ENCODE measurements at places on chromosomes 4 and X.

DNA sequence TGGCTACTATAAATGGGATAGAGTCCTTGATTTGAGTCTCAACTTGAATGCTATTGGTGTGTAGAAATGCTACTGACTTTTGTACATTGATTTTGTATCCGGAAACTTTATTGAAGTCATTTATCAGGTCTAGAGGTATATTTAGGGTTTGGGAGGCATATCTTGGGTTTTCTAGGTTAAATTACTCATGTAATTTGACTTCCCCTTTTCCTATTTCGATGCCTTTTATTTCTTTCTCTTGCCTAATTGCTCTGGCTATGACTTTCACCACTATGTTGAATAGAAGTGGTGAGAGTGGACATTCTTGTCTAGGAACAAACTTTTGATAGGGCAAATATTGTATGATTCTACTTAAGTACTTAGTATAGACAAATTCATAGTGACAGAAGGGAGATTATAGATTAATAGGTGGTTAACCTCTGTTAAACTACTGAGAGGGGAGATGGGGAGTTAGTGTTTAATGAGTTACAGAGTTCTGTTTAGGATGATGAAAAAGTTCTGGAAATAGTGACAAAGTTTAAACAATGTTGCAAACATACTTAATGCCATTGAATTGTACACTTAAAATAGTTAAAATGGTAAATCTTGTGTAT lies 22.8 kb upstream of the HSPA4L start:
- no peak for DNase-seq

- no peak for DNase-seq
These were observed 165.3 kb upstream of the PPP1R2C start for GRCh38 chrX:42943051-42943974.

DNA sequence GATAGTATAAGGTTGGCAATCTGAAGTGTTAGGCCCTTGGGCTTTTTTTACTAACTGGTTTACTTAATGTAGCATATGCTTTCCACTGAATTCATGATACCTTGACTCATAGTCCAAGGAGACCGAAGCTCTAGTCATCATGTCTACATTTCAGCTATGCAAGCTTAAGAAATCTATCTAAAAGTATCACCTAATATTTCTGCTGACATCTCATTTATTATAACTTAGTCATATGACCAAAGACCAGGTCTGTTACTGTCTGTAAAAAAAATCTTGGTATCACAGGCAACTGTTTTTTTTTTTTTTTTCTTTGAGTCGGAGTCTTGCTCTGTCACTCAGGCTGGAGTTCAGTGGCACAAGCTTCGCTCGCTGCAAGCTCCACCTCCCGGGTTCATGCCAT lies 814.0 kb upstream of the NDST4 start:
- no peak for DNase-seq

- no peak for DNase-seq
These were observed 336.0 kb downstream of the PDHA2 start for GRCh38 chr4:96175871-96176270.

DNA sequence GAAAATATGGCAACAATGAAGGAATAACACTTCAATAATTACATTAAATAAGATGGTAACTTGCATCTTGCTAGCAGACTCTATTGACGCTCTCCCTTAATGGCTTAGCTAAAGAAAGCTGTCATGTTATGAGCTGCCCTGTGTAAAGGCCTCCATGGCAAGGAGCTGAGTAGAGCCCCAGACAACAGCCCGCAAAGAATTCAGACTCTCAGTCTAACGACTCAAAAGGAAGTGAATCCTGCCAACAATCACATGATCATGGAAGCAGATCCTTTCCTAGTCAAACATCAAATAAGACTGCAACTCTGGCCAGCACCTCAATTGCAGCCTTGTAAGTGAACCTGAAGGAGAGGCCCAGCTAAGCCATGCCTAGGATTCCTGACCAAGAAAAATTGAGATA lies 157.6 kb downstream of the MAB21L2 start:
- DNase-seq: no peak

DNA sequence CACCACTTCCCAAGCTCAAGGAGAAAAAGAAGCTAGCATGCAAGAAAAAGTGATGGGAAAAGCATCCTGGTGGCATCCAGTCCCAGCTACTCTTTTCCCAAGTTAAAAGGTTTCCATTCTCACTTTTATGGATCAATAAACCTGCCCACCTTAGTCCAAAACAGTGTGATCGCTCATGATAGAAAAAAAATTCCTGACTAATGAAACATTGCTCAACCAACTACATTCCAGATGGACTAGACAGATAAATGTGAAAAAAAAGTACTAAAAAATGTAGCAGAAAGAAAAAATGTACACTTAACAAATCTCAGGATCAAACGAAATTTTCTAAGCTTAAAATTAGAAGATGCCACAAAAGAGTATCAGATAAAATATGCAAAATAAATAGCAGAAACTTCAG lies 312.2 kb downstream of the TMA16 start:
- no peak for DNase-seq

DNA sequence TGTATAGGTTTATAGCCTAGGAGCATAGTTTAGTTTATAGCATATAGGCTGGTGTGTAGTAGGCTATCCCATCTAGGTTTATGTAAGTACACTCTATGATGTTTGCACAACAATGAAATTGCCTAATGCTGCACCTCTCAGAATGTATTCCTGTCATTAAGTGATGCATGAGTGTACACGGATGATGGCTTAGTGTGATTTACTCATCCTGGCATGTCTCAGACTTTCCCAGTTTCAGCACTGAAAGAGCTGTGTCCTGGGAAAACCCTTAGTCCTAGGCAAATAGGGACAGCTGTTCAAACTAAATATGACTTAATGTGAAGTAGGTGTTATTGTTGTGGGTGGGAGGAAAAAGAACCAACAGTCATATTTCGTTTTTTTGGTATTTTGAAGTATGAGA lies 264.9 kb upstream of the MAGEB18 start:
- no peak for DNase-seq

DNA sequence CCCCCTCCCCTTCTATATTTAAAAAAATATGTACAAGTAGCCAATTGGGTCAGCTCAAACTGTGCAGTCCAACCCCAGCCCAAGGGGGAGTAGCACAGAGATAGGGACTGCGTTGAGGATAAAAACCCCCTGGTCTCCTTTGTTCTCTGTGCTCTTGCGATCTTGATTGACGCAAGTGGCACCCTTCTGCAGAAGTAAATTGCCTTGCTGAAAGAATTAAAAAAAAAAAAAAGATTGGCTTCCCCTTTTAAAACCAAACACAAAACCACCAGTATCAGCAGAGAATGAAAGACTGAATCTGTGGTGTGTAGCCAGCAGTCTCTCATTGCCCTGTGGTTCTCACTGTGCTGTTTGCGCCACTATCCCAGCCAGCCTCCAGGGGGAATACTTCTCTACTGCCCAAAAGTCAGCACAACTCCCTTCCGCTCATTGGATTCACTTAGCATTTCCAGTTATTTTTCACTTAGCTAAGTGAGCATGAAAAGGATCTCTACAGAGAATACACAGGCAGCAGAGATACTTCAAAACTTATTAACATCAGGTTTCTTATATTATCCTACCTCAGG lies 29.7 kb downstream of the MANBA start:
- DNase-seq: no peak

DNA sequence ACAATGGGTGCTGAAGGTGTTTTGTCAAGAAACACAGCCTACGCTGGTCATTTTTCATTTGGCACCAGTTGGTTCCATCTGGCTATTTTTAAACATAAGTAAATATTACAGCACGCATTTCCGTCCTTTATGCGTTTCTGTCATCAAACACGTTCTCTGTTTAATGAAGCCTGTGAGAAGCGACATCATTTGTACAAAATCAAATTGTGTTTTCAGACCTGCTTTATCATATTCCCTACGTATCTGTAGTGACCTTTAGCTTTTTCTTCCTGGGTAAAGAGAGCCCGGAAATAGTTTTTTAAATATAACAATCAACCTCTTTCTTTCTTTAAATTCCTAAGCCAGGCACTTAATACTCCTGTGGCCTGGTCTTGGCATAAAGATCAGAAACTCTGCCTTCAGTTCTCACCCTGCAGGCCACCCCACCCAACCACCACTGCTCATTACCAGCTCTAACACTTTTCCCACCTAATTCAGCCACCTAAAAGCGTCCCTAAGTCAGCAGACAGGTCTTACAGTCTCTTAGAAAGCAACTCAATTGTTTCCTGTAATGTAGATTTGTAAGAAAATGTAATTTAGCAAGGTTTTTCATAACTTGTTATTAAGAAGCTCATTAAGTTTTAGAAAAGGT lies 30.4 kb downstream of the ACSL1 start:
- DNase-seq: no peak

GRCh38 chr4:38667085-38667893 lies 3.3 kb downstream of the KLF3 start:
- peak; percentile 89 for DNase-seq

DNA sequence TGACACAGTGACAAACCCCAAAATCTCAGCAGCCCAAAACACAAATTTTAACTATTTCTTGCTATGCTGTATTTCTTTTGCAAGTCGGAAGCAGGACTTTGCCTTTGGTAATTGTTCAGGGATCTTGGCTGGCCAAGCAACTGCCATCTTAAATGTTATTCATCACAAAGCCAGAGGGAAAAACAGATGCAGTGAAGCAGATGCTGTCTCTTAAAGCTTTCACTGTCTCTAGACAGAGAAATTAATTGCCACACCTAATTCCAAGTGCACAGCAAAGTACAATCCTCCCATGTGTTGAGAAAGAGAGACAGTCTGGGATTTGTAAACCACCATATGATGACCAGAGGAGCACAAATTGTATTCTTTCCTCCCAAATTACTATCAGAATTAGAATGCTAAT lies 30.0 kb upstream of the GALNT7 start:
- no peak for DNase-seq

DNA sequence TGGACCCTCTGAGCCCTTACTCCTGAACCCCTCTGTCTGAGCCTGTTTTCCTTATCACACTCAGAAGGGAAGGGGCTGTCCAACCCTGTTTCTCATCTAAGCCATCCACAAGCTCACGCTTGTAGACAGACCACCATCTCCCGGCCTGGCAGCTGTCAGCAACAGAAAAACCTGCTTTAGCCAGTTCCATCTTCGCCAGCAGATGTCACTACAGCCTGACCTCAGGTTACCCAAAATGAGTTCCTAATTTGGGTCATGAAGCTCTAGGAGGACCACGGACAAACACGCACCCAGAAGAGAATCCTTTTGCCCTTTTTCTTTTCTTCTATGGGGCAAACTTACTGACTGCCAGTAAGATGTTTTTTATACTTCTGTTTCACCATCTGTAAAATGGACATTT lies 445.4 kb downstream of the BCOR start:
- DNase-seq: peak; percentile 45

DNA sequence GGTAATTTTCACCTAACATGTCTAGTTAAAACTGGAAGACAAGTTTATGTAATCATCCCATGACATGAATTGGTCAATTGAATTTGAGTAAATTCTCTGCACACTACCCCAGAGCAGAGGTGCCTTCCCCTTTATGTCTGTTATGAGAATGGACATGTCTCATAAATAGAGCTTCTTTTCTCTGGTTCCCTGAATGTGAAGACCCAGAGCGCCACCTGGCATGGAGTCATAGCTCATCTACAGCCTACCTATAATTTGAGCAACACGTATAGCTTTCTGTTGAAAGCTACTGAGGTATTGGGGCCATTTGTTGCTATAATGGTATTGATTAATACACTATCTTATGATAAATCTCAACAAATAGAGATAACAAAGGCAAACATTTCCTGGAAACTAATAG lies 626.5 kb upstream of the GALNTL6 start:
- DNase-seq: no peak

DNA sequence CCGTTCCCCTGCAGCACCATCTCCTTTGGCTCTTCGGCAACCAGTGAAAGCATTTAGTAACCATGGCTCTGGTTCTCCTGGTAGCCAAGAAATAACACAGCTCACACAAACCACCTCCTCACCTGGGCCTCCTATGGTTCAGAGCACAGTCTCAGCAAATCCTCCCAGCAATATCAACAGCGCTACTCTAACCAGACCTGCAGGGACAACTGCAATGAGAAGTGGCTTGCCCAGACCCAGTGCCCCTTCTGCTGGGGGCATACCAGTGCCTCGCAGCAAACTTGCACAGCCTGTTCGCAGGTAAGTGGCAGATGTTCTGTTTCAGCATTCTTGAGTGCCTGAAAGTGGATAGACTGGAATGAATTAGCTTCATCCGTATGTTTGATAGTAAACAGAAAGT lies 63.0 kb upstream of the SLC10A4 start:
- DNase-seq: no peak

GRCh38 chr4:13246107-13246506 lies 238.0 kb downstream of the RAB28 start:
- DNase-seq: no peak

DNA sequence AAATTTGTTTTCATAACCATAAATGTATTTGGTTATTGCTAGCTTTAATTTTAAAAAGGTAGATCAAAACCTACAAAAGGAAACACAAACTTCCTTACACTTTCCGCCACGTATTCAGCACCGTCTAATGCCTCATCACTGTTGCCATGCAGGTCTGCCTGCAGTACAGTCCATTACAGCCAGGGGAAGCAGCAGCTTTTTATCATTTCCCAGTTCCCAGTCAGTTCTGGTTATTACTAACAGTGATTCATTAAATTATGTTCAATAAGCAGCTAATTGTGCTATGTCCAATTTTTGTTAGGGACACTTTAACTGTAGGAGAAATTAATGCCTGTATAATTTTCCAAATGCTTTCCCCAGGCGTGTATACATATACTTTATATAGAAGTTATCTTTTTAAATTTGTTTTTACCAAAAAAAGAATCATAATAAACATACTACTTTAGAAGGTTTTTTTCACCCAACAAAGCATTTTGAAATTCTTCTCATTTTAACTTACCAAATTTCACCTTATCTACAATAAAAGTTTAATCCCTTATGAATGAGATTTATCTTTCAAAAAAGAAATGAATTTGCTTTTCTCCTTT lies 93.3 kb downstream of the ANXA3 start:
- peak; percentile 77 for DNase-seq

DNA sequence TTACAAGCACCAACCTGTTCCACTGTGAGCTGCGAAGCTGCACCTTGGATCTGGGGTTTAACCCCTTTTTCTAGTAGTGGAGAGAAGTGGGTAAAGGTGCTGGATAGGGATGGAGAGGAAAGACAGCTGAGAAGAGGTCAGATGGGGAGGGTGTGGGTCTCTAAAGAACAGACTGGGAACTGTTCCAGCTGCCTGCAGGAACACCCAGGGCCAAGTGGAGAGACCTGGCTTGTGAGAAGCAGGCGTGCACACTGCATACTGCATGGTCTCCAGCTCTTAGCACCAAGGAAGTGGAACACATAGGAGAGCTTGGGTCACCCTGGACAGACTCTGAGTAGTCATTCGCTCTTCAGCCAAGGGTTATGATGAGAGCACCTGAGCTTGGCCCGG lies 16.1 kb downstream of the BCOR start:
- DNase-seq: no peak

- peak; percentile 70 for DNase-seq
These were observed 55.7 kb downstream of the ANTXR2 start for GRCh38 chr4:80017125-80017854.

Data from AG20443 (cell line).